ENCODE measurements at places on chromosomes 11 and 22.

- no peak for DNase-seq
Measured at GRCh38 chr22:49107961-49108530, 719.6 kb downstream of the BRD1 start.

GRCh38 chr22:33563220-33563964 is 356.9 kb downstream of the LARGE1 start:
- DNase-seq = peak; percentile 57

GRCh38 chr22:42656578-42656977 is 7.4 kb upstream of the CYB5R3 start:
- DNase-seq = no peak

- no peak for DNase-seq
Measured at GRCh38 chr11:12266943-12267342, 110.4 kb upstream of the PARVA start.

DNA sequence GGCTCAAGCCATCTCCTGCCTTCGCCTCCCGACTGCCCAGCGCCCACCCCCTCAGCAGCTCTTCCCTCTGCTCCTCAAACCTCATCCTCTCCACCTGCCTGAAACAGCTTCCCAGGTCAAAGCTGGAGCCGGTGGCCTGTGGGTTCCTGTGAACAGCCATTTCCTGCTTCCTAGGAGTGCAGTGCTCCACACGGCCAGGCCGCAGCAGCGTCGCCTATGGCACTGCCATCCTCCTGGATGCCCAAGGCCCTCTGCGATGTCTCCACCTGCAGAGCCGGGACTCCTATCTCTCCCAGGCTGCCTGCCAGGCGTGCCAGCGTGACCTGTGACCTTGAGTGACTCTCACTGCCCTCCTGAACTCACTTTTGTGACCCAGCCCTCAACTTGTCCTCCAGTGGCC is 24.6 kb downstream of the PPM1F start:
- DNase-seq = no peak

- peak; percentile 72 for DNase-seq
Measured at GRCh38 chr22:46070803-46071450, 79.4 kb upstream of the PPARA start.

DNA sequence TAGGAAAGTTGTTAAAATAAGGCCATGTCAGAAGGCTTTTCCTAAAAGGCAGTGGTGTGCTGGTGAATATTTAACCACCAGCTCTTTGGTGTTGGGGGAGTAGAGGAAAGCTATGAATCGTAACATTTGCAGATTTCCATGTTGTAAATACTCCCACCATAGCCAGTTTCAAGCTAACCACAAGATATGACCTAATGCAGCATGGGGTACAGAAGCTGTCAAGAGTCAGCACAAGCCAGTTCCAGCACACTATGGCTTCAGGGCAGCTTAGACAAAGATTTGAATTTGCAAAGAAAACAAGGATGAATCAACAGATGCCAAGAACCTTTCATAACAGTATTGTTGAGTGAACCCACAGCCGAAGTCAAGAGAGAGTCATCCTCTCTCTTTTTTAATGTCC is 40.0 kb downstream of the COMMD9 start:
- no peak for DNase-seq

DNA sequence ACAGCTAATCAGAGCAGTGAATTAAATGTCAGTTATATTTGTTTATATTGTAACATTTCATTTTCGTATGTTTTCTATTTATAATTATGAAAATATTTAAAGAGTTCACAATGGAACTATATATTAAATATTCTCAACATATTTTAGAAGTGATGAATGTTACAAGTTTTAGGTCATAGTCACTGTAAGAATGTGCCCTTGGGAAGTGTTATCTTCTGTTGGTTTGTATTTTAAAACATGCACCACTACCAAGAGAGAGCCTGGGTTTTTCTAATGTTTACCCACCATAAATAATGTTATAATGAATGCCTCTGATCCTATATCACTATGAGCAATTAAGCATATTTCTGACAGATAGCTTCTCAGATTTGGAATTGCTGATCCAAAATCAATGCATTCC is 171.0 kb downstream of the BCR start:
- no peak for DNase-seq

DNA sequence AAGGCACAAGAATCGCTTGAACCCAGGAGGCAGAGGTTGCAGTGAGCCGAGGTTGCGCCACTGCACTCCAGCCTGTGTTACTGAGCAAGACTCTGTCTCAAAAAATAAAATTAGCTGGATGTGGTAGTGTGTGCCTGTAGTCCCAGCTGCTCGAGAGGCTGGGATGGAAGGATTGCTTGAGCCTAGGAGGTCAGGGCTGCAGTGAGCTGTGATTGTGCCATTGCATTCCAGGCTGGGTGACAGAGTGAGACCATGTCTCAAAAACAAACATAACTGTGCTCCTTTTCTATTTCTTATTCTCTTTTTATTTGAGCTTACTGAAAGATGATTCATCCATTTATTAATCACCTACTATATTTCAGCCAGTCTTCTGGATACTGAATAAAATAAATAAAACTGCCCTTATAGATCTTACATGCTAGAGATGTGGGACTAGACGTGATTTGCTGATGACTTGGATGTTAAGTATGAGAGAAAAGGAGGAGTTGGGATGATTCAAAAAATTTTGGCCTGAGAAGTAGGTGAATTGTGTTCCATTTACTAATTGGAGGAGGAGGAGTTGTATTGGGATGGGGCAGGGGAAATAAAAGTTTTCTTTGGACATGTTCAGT is 18.0 kb downstream of the PAAF1 start:
- no peak for DNase-seq

DNA sequence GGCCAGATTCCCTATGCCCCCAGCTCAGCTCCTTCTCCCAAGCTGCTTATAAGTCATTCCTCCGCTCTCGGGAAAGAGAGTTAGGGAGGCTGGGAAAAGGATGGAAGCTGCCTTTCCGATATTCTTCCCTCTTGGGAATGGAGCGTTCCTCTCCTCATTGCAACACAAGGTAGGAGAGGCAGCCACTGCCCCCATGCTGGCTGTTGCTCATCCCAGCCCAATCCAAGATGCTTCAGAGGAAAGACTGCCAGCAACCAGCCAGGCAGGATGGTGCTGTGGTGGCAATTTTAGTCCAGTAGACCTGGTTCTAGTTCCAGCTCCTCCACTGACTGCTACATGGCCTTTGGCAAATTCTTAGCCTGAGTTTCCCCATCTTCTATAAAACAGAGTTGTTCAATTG is 13.7 kb upstream of the C11orf96 start:
- DNase-seq = no peak

DNA sequence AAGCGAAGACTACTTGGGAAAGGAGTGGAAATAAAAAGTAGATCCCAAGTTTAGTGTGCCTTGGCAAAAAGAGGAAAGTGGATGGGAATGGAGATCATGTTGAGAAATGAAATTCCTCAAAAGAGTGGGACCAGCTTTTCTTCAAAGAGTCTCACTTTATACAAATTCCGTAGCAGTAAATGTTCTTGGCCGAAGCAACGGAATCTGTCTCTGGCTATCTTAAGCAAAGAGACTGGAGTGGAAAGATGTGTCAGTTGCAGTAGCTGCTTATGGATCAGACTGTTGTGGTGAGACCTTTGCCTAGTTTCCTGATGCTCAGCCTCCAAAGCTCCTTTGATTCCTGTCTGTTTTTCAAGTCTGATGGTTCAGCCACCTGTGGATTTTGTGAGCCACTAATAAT is 73.6 kb downstream of the CSTPP1 start:
- DNase-seq = no peak

DNA sequence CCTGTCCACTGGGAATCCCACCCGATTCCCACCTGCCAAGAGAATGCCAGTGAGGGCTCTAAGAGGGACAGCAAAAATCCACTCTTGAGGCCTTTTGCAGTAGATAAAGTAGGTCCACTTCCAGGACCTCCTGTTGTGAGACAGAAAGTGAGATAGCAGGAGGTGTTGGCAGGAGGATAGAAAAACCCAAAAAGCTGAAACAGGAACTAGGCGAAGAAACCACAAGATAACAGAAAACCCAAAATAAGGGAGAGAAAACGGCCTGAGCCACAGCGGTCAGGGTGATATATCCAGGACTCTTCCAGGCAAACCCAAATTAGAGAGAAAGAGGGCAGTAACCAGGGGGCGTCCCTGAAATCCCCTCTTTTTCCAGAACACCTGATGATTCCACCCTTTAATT is 79.7 kb upstream of the LINC01488 start:
- no peak for DNase-seq

DNA sequence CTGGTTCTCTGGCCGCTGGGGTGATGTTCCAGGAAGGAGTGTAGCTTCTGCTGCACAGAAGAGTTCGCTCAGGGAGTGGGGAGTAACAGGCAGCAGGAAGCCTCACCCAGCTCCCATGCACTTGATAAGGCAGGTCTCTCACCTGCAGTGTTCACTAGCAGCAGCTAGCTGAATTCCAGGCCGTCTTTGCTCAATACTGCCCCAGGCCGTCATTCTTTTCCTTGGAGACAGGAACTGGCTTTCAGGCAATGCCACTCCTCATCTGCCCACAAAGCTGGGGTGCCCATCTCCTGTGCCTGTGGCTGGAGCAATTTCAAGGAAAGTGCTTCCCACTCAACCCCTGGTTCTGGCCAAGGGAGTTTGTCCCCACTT is 66.1 kb downstream of the ARHGAP42 start:
- peak; percentile 21 for DNase-seq

GRCh38 chr11:117984476-117984875 is 1.7 kb upstream of the IL10RA start:
- DNase-seq = no peak

GRCh38 chr22:19840955-19841640 is 13.6 kb downstream of the GNB1L start:
- DNase-seq = no peak

All from DMS153 (cell line).